Stimulated activated CD8-positive, alpha-beta memory T cell treated with anti-CD3 and anti-CD28 coated beads, Interleukin-7, amount 100 ng/mL, for 1 hour (primary cell): ENCODE measurements at places on chromosomes 5 and 9.

DNA sequence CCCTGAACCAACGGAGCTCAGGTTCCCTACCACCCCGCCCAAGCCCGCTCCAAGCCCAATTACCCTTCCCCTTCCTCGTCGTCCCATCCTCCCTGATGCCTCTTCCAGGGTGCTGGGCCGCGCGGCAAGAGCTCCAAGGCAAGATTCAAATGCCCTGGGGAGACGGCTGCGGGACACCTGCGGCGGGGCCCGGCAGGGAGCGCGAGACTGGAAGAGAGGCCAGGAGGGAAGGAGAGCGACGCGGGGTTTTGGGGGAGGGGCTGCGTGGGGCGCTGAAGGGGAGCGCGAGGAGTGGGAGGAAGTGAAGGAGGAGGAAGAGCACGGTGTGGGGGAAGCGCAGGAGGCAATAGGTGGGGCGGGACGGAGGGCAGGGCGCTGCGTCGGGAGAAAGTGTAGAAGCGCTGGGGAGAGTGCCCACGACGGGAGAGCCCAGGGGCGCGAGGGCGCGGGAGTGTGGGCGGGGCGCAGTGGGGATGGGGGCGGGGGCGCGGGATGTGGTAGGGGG lies 975 bp upstream of the NXNL2 start:
- no peak for DNase-seq

- no peak for DNase-seq
These were observed 115.9 kb upstream of the SH3GL2 start for GRCh38 chr9:17462869-17463464.

- DNase-seq, result no peak
These were observed 6.6 kb downstream of the POC5 start for GRCh38 chr5:75710637-75711036.

DNA sequence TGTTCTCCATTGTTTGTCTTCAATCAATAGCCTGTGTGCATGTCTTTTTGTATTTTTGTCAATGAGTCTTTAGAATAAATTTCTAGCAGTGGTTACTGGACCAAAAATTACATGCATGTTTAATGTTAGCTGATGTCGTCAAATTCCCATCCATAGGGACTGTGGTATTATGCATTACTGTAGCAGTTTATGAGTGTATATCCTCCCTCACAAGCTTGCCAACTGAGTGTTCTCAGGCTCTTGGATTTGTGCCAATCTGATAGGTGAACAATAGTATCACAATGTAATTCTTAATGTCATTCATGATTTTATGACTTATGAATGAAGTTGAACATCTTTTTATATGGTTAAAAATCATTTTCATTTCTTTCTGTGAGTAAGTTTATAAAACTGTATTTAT lies 13.0 kb downstream of the SNX24 start:
- no peak for DNase-seq

DNA sequence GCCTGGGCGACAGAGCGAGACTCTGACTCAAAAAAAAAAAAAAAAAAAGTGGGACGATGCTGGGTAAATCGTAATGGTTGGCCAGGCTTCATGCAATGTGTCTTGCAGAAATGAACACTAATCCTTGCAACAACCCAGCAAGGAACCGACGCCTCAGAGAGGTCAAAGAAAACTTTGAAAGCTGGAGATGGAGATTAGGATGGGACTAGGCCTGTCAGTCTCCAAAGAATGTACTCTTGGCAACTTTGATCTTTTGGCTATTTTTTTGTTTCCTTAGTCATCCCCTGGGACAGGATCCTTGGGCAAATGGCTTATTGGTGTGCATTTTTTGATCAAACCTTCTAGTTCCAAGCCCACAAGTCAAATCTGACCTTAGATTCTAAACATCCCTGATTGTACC lies 10.6 kb upstream of the PWWP2A start:
- no peak for DNase-seq

- DNase-seq, result no peak
These were observed 206.2 kb upstream of the CDH10 start for GRCh38 chr5:24850926-24851486.

DNA sequence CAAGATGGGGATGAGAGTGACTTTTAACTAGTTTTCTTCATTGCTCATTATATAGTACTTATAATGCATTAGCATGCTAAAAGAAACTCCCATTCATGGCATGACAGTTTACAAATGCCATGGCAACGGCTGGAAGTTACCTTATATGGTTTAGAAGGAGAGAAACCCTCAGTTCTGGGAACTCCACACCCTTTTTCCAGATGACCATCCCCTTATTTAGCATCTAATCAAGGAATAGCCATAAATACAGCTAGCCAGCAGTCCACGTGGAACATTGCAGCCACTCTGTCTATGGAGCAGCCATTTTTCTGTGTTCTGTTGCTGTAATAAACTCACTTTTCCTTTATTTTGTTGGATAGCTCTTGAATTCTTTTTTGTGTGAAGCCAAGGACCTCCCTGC lies 1137.8 kb downstream of the CDH18 start:
- DNase-seq, result no peak

DNA sequence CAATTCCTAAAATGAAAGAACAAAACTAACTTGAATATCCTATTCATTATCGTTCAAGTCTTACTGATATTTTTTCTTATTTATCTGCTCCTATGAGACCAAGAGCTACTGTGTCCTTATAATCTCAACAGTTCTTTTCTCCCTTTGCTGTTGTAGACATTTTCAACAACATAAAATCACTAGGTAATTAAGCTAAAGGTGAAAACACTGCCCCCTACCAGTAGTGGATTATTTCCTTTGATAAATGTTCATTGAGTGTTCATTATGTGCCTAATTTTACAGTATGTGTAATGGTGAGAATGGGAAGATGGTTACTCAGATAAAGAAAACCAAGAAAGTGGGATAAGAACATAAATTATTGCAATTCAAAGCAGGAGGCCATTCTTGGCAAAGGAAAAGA lies 41.4 kb upstream of the PAPPA start:
- DNase-seq, result no peak

DNA sequence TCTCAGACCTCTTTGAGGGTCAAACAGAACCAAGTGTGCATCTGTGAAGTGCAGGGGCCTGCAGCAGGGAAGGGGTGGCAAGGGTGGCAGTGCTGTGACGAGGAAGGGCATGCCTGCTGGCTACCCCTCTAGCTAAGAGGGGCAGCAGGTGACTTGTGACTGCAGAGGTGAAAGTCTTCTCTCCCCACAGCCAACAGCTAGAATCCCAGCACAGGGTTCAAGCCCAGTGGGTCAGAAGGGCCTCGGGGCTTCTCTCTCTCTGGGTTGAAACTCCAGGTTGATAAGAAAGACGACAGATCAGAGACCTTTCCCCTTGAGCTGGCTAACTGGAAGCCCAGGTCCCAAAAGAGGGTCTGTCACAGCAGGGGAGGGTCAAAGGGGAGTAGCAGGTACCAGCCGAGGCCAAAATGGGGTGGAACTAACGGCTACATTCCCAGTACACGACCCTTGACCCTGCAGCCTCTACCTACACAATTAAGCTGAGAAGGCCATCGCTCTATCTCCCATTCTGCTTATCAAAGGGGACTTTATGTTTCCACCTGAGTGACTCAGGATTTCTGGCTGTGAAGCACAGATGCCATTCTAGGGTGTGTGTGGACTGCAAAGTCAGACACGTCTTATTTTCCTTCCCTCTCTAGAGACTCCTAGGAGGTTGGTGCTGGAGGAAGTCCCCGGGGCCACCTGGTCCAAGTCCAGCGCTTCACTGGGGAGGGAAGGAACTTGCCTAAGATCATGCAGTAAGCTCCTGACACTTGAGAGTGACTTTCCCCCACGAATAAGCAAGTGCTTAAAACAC lies 14.6 kb downstream of the ANKS6 start:
- DNase-seq, result no peak

DNA sequence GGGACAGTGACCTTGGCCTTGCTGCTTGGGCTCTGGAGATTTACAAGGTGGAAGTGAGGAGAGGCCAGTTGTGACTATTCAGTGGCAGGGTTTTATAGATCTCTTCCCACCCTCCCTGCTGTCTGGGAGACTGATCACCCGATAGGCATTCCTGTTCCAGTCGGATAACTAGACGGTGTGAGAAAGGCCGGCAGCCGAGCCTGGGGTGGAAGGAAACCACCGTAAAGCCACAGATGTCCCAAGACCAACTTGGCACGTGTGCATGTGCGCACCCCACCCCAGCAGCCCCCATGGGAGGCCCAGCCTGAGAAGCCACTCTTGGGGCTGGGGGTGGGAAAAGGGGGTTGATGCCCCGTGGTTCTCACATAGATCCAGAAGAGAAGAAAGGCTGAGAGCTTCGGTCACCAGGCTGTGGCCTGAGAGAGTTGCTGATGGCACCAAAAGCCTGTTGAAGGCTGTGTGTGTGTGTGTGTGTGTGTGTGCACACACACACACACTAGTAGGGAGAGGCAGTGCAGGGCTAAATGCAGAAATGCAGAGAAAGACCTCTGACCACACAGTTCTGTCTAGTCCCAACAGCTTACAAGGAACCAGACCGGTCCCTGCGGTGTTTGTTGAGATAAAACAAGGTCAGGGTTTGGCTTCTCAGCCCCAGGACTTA lies 225.8 kb downstream of the FANCC start:
- no peak for DNase-seq

GRCh38 chr9:84145031-84145430 lies 164.4 kb downstream of the RMI1 start:
- DNase-seq, result no peak

DNA sequence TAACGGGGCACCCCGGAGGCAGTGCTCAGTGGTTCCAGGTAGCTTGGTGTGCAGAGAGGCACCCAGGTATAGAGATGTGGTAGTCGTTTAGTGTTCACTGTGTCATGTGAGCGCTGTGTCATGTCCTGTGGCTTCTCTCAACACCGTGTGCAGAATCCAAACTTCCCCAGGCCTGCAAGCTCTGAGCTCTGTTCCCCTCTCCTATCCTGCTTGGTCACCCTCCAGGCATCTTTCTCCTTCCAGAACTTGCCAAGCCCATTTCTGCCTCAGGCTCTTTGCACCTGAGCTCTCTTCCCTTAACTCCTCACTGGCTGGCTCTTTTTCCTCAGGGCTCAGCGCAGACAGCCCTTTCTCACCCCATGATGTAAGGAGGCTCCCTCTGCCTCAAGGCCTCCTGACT lies 64.8 kb downstream of the CARTPT start:
- DNase-seq, result no peak

DNA sequence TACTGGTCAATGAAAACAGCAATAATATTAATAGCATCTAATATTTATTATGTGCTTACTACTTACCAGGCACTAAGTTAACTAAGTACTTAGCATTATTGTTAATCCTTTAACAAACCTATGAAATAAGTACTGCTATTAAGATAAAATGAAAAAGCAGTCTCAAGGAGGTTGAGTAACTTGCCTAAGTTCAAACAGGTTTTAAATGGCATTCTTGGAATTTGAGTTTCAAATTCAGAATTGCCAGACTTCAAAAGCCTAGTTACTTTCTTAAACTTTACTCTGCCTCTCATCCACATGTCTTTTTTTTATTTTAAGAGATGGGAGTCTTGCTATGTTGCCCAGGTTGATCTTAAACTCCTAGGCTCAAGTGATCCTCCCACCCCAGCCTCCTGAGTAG lies 16.0 kb downstream of the LEAP2 start:
- DNase-seq, result no peak

GRCh38 chr9:85016384-85017006 lies 347.0 kb downstream of the NTRK2 start:
- no peak for DNase-seq

DNA sequence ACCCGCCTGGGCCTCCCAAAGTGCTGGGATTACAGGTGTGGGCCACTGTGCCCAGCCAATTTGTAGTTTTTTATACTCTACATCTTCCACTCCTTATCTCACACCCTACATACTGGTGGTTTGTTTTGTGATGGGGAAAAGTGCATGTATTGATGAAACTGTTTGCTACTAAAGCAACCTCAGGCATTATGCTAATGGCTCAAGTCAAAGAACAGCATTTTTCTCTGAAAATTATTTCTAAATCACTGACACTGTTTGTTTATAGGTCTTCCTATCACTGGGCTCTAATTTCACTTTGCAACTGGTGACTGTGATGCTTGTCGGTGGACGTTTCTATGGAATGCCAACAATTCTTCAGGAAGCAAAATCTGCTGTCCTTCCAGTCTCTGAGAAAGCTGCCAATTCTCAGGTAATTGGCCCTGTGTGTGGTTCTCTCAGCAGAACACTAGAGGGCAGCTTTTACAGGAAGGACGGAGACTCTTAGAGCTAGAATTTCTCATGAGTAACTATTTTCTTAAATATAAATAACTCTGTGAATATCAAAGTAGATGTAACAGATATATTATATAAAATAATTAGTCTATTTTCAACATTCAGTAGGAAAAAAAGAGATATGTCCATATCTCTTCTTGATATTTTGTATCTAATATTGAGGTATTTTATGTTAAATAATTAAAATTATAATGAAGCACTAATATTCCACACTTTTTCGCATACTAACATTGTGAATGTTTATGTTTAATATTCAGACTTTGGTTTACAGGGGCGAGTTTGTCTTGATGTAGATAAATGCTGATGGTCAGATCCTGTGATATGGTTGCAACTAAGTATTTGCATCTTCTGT lies 244.1 kb downstream of the ADGRV1 start:
- no peak for DNase-seq

GRCh38 chr9:132142924-132143323 lies 18.9 kb upstream of the NTNG2 start:
- DNase-seq, result no peak

DNA sequence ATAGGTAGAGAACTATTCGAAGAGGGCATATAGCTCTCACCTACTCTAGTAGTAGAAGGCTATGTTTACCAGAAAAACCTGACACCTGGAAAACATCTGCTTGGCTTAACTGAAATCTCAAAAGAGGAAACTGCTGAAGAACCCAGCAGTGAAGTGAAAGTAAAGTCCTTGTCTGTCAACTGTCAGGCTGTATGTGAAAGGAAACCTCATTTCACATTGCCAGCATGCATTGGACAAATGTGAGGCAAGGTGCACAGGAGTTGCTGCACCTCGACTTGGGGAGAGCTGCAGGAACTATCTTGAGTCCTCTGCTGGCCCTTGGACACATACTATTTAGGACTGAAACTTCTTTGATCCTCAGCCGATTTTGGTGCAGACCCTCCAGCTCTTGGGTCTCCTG lies 53.3 kb downstream of the NREP start:
- DNase-seq, result no peak

- DNase-seq, result no peak
These were observed 80.5 kb downstream of the PLPP1 start for GRCh38 chr5:55454282-55454681.

GRCh38 chr9:84001621-84002020 lies 21.0 kb downstream of the RMI1 start:
- no peak for DNase-seq

DNA sequence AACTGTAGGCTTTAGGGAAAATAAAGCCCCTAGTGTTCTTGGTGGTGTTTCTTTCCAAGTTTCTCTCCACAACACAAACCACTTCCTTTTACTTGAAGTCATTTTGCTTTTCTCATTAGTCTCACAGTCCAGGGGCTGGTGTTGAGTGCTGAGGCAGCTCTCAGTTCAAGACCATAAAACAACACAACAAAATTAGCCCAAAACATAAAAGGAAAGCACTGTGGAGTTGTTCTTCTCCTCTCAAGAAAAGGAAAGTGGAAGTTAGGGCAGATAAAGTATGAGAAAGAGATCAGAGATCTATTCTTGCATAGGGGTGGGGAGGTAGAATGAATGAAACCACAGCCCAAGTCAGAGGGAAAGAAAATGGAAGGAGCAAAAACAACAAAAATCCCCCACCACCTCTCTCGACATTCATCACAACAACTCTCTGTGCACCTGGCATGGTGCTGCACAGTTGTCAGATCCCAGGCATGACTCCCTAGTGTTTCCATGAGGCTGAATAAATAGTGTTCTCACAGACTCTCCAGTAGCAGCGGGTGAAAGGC lies 569.9 kb downstream of the RAB3C start:
- DNase-seq, result no peak

- DNase-seq, result no peak
These were observed 323.5 kb upstream of the PTGER4 start for GRCh38 chr5:40356248-40356647.

- DNase-seq, result no peak
These were observed 129.1 kb upstream of the PIK3R1 start for GRCh38 chr5:68086439-68086838.
